ENCODE measurements at places on chromosomes 1 and 21. TPM values are rescaled to one million over a fixed set of nuclear protein-coding genes. Genes with fewer than 3 reads are reported as not detected.

DNA sequence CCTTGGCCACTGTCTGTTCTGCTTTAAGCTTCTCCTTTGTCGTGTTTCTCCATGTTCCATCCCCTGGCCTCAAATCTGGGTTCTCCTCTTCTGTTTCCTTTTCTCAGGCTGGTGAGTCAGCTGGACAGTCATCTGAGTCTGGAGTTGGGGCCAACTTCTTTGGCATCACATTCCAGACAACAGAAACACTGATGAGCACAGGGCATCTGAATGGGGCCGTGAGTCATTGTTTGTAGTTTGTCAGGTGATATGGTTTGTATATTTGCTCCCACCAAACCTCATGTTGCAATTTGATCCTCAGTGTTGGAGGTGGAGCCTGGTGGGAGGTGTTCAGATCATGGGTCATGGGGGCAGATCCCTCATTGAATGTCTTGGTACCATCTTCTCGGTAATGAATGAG, 14.3 kb upstream of the OLIG2 start:
- no peak overlapping the region for H3K4me3 ChIP-seq
- peak; percentile 21 for DNase-seq
- no peaks in the 10 kb centered on the region for H3K36me3 ChIP-seq
- H3K4me1 ChIP-seq, result peaks cover 3% of the 10 kb centered on the region
- no peak overlapping the region for H3K27ac ChIP-seq
- 0 out of 2 replicates have a peak, but pooled peaks cover 2% of the 10 kb centered on the region for H3K27me3 ChIP-seq

DNA sequence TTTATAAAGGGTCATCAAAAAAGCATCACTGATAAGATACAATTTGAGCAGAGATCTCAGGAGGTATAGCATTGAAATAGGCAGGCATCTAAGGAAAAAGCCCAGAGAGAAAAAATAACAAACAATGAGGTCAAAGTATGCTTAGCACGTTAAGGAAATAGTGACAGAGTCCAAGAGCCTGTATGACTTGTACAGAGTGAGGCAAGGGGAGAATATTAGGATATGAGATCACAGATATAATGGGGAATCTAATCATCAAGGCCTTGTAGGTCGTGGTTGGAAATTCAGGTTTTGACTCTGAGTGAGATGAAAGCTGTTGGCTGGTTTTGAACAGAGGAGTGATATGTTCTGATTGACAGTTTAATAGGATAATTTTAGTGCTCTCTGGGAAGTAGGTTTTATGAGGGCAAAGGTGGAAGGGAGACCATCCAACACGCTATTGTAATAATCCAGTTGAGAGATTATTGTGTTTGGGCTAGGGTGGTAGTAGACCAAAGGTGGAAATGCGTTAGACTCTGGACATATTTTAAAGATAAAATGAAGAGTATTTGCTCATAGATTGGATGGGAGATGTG, 644.6 kb upstream of the TMPRSS15 start:
- H3K36me3 ChIP-seq, result no peaks in the 10 kb centered on the region
- H3K27me3 ChIP-seq, result no peaks in the 10 kb centered on the region
- no peak for DNase-seq
- H3K4me1 ChIP-seq, result no peaks in the 10 kb centered on the region
- H3K27ac ChIP-seq, result no peak overlapping the region

DNA sequence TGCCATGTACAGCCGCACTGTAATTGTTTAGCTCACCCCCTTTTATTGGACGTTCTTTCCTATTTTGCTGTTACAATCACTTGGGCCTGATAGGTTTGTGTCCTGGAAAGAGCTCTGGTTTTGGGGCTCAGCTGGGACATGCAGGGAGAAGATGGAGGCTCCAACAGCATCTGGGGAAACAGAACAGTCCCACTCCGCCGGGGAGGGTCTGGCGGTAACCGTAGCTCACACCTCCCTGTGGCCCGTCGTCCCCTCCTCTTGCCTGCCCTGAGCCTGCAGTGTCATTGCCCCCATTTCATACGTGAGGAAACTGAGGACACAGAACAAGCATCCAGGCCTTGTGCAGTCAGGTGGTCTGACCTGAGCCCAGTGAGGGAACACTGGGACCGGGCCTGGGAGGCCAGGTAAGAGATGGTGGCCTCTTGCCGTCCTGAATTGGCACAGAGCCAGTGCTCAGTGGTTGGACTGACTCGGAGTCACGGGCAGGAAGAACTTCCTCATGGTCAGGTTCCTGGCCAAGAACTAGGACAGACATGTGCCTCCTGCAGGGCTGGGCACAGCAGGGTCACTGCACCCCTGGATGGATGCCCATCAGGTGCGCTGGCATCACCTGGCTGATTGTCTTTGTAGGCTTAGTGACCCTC, 41.8 kb downstream of the S100B start:
- peaks cover 13% of the 10 kb centered on the region for H3K36me3 ChIP-seq
- no peaks in the 10 kb centered on the region for H3K27me3 ChIP-seq
- no peaks in the 10 kb centered on the region for H3K4me1 ChIP-seq
- no peak overlapping the region for H3K4me3 ChIP-seq

- no peak overlapping the region for H3K27ac ChIP-seq
- H3K27me3 ChIP-seq, result no peaks in the 10 kb centered on the region
These were observed 49.4 kb downstream of the TBCE start for GRCh38 chr1:235416662-235417049.

- H3K4me1 ChIP-seq, result no peaks in the 10 kb centered on the region
- H3K27me3 ChIP-seq, result no peaks in the 10 kb centered on the region
- peak; percentile 44 for DNase-seq
- H3K4me3 ChIP-seq, result no peak overlapping the region
- no peak overlapping the region for H3K27ac ChIP-seq
These were observed 4.9 kb downstream of the CACHD1 start for GRCh38 chr1:64474665-64475439.

GRCh38 chr1:18154430-18155194, 47.0 kb downstream of the IGSF21 start:
- H3K4me3 ChIP-seq, result no peak overlapping the region
- no peak for DNase-seq
- peaks cover 10% of the 10 kb centered on the region for H3K27me3 ChIP-seq
- no peaks in the 10 kb centered on the region for H3K4me1 ChIP-seq

DNA sequence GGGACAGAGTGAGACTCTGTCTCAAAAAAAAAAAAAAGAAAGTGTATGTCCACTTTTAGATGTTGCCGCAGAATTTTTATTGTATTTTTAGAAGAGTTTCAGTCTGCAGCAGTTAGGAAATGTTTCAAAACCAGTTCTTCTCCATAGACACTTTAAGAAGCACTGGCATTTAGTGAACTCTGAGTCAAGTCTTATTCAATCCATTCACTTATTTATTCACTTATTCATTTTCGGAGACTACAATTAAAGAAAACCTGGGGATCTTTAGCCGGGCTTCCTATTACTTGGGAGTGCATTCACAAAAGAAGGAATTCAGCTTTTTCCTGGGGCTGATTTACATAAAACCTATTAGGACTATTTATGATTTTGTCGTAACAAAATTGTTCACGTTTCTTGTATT, 12.3 kb downstream of the RCAN3 start:
- no peak overlapping the region for H3K27ac ChIP-seq
- DNase-seq, result no peak
- no peaks in the 10 kb centered on the region for H3K36me3 ChIP-seq
- no peaks in the 10 kb centered on the region for H3K4me1 ChIP-seq
- no peak overlapping the region for H3K4me3 ChIP-seq

DNA sequence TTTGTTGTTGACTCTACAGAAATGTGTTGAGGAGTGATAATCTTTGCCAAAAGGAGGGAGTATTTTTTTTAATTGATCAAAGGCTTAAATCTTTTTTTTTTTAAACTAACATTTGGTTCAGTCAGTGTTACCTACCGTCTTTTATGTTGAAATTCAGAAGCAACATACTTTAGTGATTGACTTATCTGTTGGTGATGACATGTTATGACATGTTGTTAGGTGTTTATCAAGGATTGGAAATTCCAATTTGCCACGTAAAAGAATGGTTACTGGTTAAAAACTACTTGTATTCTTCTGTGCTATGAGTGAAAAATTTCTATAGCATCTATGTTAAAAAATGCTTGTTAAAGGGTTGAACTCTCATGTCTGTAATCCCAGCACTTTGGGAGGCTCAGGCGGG, 61.2 kb downstream of the DNM3 start:
- H3K27me3 ChIP-seq, result no peaks in the 10 kb centered on the region
- H3K4me1 ChIP-seq, result peaks cover 13% of the 10 kb centered on the region
- DNase-seq, result no peak
- H3K27ac ChIP-seq, result no peak overlapping the region
- no peak overlapping the region for H3K4me3 ChIP-seq
- no peaks in the 10 kb centered on the region for H3K36me3 ChIP-seq

- no peaks in the 10 kb centered on the region for H3K27me3 ChIP-seq
- H3K27ac ChIP-seq, result peak within 1 kb of the TSS; percentile 60
- H3K4me3 ChIP-seq, result peak within 1 kb of the TSS; percentile 66
- peak; percentile 86 for DNase-seq
- no peaks in the 10 kb centered on the region for H3K4me1 ChIP-seq
- H3K36me3 ChIP-seq, result no peaks in the 10 kb centered on the region
These were observed at the start of gene COL24A1 for GRCh38 chr1:86156566-86157455. Gene COL24A1 (minus strand): TSS chr1:86156772. CDS start chr1:86156396, 376 bp downstream.

DNA sequence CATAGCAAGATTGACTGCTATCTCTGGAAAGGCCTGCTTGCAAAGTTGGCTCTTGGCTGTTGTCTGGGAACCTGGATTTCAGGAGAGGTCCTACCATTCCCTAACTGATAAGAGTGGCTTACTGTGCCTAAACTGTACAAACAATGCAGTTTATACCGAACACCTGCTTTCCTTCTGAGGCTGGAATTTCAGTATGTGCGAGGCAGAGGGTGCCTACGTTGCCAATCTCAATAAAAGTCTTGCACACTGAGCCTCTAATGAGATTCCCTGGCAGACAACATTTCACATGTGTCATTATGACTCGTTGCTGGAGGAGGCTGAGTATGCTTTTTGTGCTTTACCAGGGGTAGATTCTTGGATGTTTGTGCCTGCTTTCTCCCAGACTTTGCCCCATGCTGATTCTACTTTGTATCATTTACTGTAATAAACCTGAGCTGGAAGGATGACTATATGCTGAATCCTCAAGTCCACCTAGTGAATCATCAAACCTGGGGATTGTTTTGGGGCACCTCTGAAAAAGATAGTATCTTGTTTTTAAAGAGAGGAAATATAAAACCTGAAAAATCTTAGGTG, 58.9 kb upstream of the GNG4 start:
- no peak overlapping the region for H3K27ac ChIP-seq
- H3K36me3 ChIP-seq, result no peaks in the 10 kb centered on the region

GRCh38 chr1:46804027-46804889, 5.4 kb downstream of the CYP4B1 start:
- DNase-seq, result no peak
- no peak overlapping the region for H3K4me3 ChIP-seq
- no peaks in the 10 kb centered on the region for H3K27me3 ChIP-seq
- H3K4me1 ChIP-seq, result no peaks in the 10 kb centered on the region
- no peak overlapping the region for H3K27ac ChIP-seq
- H3K36me3 ChIP-seq, result no peaks in the 10 kb centered on the region

GRCh38 chr1:53470584-53470983, 11.4 kb downstream of the DMRTB1 start:
- DNase-seq, result no peak
- no peak overlapping the region for H3K27ac ChIP-seq
- H3K27me3 ChIP-seq, result peaks cover 20% of the 10 kb centered on the region
- H3K4me1 ChIP-seq, result no peaks in the 10 kb centered on the region
- H3K36me3 ChIP-seq, result no peaks in the 10 kb centered on the region

- H3K36me3 ChIP-seq, result no peaks in the 10 kb centered on the region
- DNase-seq, result no peak
- H3K27ac ChIP-seq, result no peak overlapping the region
- H3K4me3 ChIP-seq, result no peak overlapping the region
- 0 out of 2 replicates have a peak, but pooled peaks cover 4% of the 10 kb centered on the region for H3K27me3 ChIP-seq
These were observed 272.5 kb downstream of the SIPA1L2 start for GRCh38 chr1:232357416-232357815.

DNA sequence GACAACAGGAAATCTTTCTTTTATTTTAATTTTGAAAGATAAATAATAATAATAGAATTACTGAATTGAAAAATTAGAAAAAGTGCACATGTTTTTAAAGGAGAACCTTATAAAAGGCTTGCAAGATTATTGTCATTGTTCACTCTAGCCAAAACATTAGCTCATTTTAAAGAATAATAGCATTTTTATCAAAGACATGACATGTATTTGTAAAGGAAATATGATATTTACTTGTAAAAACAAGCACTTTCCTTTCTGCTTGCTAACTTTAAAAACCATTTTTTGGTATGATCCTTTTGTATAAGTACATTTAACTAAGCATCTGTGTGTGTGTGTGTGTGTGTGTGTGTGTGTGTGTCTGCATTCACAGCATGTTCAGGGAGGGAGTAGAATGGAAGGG, 156.3 kb upstream of the C1orf87 start:
- DNase-seq, result no peak
- no peak overlapping the region for H3K4me3 ChIP-seq
- H3K27me3 ChIP-seq, result no peaks in the 10 kb centered on the region
- H3K4me1 ChIP-seq, result no peaks in the 10 kb centered on the region

- peak; percentile 97 for DNase-seq
- no peak within 1 kb of the TSS for H3K27ac ChIP-seq
- no peaks in the 10 kb centered on the region for H3K27me3 ChIP-seq
- peaks cover 9% of the 10 kb centered on the region for H3K4me1 ChIP-seq
These were observed at the start of gene SMAP2 for GRCh38 chr1:40373323-40374283. Gene SMAP2 (plus strand): TSS chr1:40373727. CDS start chr1:40374121, 394 bp downstream.

DNA sequence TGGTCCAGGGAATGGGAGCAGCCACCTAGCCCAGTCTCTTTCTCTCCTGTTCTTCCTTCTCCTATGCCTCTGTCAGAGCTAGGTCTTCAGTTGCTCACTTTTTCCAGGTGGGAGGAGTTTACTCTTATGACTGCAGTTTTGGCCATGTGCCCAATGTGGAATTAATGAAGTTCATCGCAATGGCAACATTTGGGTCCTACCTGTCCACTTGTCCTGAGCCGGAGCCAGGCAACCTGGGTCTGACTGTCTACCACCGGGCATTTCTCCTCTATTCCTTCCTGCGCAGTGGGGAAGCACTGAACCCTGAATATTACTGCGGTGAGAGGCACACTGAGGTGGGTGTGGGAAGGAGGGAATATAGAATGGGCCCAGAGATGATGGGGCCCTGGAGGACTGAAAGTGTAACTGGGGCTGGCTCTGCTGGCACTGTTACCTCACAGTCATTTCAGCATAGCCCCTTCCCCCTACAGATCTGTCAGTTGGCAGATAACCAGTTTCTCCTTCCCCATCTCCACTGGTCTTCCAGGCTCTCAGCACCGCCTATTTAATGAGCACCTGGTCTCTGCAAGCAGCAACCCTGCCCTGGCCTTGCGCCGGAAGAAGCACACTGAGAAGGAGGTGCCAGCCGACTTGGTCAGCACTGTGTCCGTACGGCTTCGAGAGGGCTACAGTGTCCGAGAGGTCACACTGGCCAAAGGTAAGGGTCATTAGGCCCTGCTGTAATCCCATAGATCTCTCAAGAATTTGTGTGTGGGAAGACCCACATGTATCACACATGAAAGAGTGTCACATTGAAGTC, 30.1 kb downstream of the SZT2 start:
- H3K27me3 ChIP-seq, result no peaks in the 10 kb centered on the region
- H3K4me1 ChIP-seq, result no peaks in the 10 kb centered on the region
- peaks cover 37% of the 10 kb centered on the region for H3K36me3 ChIP-seq
- H3K4me3 ChIP-seq, result no peak overlapping the region
- DNase-seq, result no peak

GRCh38 chr1:223003549-223003948, 139.5 kb downstream of the TLR5 start:
- no peak overlapping the region for H3K4me3 ChIP-seq
- H3K36me3 ChIP-seq, result peaks cover 59% of the 10 kb centered on the region
- no peak for DNase-seq

Gene RIMKLA
- 0.02 TPM for total RNA-seq

Gene CXADR
- total RNA-seq, result 1.7 TPM

Gene IRF6
- total RNA-seq, result not detected

Gene FMOD
- 7.5 TPM for total RNA-seq

Gene TTF2
- total RNA-seq, result 58.4 TPM

Gene CHRM3
- total RNA-seq, result 0.47 TPM

Gene C1orf141
- not detected for total RNA-seq

Gene GCSAML
- not detected for total RNA-seq

Gene SERPINC1
- 0.22 TPM for total RNA-seq

Gene PGLYRP3
- total RNA-seq, result not detected

Gene DENND2D
- total RNA-seq, result not detected
